ENCODE measurements at places on chromosomes 12 and 14.

DNA sequence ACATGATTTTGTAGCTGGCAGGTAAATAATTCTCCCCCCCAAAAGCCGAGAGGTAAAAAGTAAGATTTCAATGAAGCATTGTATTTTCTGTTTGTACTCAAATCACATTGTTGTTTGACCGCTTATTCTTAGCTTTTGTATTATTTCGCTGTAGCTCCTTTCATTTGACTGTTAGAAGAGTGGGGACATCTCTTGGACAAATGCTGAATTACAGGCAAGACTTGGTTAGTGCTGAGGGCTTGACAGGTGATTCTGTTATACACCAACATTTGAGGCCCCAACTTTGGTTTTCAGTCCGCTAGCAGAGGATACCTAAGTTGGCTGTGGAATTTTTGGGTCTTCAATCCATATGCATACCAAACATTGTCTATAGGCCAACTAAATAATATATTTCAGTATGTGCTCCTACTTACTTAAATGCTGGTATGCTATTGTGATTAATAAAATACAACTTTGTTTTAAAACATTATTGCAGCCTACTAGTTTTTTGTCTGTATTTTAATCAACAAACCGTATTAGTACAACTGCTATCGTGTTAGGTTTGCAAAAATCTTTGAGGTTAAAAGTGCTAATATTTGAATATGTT lies 102.2 kb downstream of the ERC1 start:
- no peak overlapping the region for H3K27ac ChIP-seq
- no peak for DNase-seq
- H3K4me1 ChIP-seq, result no peaks in the 10 kb centered on the region
- H3K27me3 ChIP-seq, result no peaks in the 10 kb centered on the region
- no peak overlapping the region for H3K4me3 ChIP-seq

DNA sequence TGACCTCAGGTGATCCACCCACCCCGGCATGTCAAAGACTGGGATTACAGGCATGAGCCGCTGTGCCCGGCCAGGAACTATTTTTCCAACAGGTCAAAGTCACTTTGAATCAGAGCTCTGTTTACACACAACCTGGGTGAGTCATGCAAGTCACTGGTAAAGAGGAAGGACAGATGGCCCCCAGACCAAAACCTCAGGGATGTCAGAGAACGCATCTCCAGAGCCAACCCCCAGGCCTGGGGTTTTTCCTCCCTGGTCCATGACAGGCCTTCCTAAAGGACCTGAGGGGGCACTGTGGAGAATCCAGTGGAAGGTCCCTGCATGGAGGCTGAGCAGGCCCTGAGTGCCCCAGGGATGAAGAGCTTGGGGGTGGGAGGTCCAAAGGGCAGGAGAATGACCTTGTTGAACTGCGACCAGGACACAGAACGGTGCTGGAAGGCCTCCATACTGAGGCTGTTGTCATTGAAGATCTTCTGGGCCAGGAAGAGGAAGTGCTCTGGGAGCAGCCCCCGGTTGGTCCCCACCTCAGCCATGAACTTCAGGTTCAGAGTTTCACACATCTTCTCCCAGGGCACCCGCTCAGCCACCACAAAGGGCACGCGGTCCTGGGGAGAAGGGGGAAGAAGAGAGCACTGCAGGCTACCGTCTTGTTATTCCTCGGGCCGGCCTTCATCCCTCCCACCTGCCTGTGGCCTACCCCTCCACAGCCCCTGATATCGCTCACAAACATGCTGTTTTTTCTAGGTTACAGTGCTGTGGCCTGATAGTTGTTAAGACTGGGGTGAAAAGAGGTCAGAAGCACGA lies 9.1 kb downstream of the STAT6 start:
- peaks cover 71% of the 10 kb centered on the region for H3K36me3 ChIP-seq
- no peaks in the 10 kb centered on the region for H3K27me3 ChIP-seq
- H3K4me1 ChIP-seq, result no peaks in the 10 kb centered on the region
- DNase-seq, result no peak
- no peak overlapping the region for H3K27ac ChIP-seq
- H3K4me3 ChIP-seq, result no peak overlapping the region

DNA sequence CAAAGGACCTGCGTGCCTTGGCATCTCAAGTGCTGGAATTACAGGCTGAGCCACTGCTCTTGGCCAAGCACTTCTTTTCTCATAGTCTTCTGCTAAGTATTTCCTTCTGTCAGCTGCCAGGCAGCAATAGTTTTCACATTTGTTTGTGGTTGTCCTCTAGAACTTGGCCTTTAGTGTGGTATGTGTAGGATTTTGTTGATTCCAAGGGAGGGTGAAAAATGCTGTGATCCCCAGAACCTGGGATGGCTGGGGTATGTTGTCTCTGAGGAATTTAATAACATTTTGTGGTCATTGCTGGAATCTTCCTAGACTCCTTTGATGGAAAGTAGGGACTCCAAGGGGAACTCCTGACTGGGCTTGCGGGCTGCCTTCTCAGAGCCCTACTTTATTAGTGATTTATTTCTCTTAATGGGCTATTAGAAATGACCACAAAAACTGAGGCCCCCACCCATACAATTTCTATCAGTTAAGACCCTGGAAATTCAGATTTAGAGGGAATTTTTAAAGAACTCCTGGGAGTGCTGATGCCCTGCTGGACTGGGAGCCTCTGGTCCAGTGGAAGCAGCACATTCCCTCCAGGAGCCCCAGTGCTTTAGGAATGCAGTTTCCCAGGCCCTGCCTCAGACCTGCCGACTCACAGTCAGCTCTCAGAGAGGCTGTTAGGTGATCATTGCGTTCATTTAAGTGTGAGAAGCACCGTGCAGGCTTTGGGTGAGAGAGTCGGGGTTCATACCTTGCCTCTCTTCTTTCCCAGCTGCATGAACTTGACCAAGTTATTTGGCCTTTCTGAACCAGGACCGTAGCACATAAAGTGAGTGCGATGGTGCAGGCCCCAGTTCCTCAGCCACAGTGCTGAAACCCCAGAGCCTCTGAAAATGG lies 22.7 kb downstream of the TRAF3 start:
- no peak overlapping the region for H3K4me3 ChIP-seq
- no peaks in the 10 kb centered on the region for H3K36me3 ChIP-seq
- H3K27me3 ChIP-seq, result no peaks in the 10 kb centered on the region
- H3K4me1 ChIP-seq, result peaks cover 8% of the 10 kb centered on the region
- DNase-seq, result peak; percentile 13

GRCh38 chr12:110754101-110754793 lies 11.6 kb upstream of the PPP1CC start:
- no peaks in the 10 kb centered on the region for H3K4me1 ChIP-seq
- no peak overlapping the region for H3K4me3 ChIP-seq
- H3K27ac ChIP-seq, result no peak overlapping the region

DNA sequence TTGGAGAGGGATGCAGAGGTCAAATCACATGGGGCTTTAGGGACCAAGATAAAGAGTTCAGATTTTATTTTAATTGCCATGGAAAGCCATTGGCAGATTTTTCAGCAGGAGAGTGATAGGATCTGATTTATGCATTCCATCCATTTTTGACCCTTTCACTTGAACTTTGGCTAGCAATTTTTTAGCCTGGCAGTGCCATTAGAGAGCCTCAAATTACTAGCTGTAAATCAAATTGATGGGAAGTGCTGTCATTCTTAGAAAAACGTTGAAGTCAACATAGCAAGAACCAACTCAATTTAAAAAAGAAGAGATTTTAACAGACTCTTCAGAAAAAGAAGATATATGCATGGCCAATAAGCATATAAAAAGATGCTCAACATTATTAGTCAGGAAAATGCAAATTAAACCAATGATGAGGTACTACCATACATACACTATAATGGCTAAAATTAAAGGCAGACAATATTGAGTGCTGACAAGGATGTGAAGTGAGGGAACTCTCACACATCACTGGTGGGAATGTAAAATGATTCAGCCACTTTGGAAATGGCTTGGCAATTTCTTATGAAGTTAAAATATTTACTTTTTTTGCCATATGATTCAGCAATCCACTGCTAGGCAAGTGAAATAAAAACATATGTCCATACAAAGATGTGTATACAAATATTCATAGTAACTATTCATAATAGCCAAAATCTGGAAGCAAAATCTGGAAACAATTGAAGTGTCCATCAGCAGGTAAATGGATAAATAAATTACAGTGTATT lies 89.7 kb downstream of the PTCSC3 start:
- no peaks in the 10 kb centered on the region for H3K4me1 ChIP-seq
- H3K4me3 ChIP-seq, result no peak overlapping the region
- no peak for DNase-seq

DNA sequence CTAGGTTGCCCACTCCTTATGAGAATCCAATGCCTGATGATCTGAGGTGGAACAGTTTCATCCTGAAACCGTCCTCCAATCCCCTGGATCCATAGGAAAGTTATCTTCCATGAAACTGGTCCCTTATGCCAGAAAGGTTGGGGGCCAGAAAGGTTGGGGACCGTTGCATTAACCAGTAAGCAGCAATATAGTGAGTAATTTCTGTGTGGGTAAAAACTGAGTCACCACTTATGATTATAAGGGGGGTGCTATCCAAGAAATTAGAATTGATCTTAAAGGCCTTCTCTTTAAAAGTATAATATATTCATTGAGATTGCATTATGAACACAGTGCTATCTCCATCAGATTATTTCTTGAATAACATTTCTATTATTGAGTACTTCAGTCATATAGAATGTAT lies 97.2 kb downstream of the PCNX1 start:
- peaks cover 13% of the 10 kb centered on the region for H3K36me3 ChIP-seq
- H3K27me3 ChIP-seq, result no peaks in the 10 kb centered on the region
- no peak overlapping the region for H3K4me3 ChIP-seq
- H3K4me1 ChIP-seq, result no peaks in the 10 kb centered on the region
- H3K27ac ChIP-seq, result no peak overlapping the region

DNA sequence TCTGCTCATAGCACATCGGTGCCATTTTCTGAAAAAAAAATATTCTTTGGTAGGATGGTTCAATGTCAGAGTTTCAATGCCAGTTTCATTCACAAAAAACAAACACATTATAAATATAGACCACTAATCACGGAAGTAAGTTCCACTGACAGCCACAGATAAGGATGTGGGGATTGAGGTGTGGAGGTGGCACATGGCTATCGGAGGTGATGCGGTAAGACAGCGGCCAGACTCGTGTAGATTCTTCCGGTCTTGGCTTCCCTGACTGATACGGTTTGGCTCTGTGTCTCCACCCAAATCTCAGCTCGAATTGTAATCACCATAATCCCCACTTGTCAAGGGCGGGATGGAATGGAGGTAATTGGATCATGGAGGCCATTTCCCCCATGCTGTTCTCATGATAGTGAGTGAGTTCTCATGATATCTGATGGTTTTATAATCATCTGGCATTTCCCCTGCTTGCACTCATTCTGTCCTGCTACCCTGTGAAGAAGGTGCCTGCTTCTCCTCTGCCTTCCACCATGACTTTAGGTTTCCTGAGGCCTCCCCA lies 693.4 kb downstream of the VRK1 start:
- DNase-seq, result no peak
- no peaks in the 10 kb centered on the region for H3K27me3 ChIP-seq
- H3K27ac ChIP-seq, result no peak overlapping the region
- no peak overlapping the region for H3K4me3 ChIP-seq
- no peaks in the 10 kb centered on the region for H3K36me3 ChIP-seq

- no peaks in the 10 kb centered on the region for H3K27me3 ChIP-seq
- no peaks in the 10 kb centered on the region for H3K36me3 ChIP-seq
- peaks cover 62% of the 10 kb centered on the region for H3K4me1 ChIP-seq
- H3K27ac ChIP-seq, result peak overlapping the region; percentile 71
- no peak overlapping the region for H3K4me3 ChIP-seq
Measured at GRCh38 chr14:52918486-52918885, 32.4 kb downstream of the FERMT2 start.

GRCh38 chr12:75086091-75087038 lies 123.3 kb downstream of the KCNC2 start:
- no peak overlapping the region for H3K27ac ChIP-seq
- peaks cover 6% of the 10 kb centered on the region for H3K4me1 ChIP-seq
- H3K4me3 ChIP-seq, result no peak overlapping the region
- no peaks in the 10 kb centered on the region for H3K27me3 ChIP-seq
- DNase-seq, result no peak
- H3K36me3 ChIP-seq, result no peaks in the 10 kb centered on the region

DNA sequence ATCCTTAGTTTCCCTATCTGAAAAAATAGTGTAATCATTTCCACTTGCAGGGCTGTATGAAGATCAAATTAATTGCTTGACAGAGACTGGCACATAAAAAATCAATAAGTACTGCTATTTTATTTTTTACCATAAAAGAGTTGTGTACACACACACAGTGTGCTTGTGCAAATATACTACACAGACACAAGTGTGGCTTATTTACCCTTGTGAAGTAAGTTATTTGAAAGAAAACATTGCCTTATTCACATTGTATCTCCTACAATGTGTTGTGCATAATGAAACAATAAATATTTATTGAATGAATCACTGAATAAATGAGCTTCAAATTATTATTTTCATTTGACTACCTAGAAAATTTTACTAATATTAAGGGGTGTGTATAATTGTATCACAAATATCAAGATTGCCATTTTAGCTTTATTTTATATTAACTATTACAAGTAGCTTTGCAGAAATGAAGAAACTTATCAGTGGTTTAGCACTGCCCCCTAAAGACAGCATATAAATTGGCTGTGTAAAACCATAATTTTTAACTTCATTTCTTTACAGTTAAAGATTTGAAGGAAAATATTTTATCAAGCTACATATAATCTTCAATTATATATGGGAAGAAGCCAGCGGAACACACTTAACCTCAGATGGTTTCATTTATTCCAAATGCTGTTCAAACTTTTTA lies 11.3 kb downstream of the GARIN6 start:
- no peak overlapping the region for H3K27ac ChIP-seq
- no peaks in the 10 kb centered on the region for H3K4me1 ChIP-seq
- no peaks in the 10 kb centered on the region for H3K36me3 ChIP-seq
- no peak for DNase-seq
- no peak overlapping the region for H3K4me3 ChIP-seq
- H3K27me3 ChIP-seq, result no peaks in the 10 kb centered on the region
